CD4-positive, alpha-beta T cell (primary cell): ENCODE measurements at places on chromosomes 5 and 9. TPM values are rescaled to one million over a fixed set of nuclear protein-coding genes. Genes with fewer than 3 reads are reported as not detected.

The MSX2 gene
- total RNA-seq, result 0.30 TPM

The RFESD gene
- total RNA-seq, result 1.5 TPM

The IL5 gene
- not detected for total RNA-seq

The SLC2A6 gene
- 3.2 TPM for total RNA-seq

The MAP3K1 gene
- 62.5 TPM for total RNA-seq

The TRIP13 gene
- total RNA-seq, result 0.47 TPM

The NKD2 gene
- total RNA-seq, result 0.30 TPM

The GRXCR2 gene
- not detected for total RNA-seq

The FOXD4L5 gene
- not detected for total RNA-seq

The CRHBP gene
- total RNA-seq, result not detected

The PKN3 gene
- 0.95 TPM for total RNA-seq

The IL3 gene
- total RNA-seq, result not detected

The SLC36A2 gene
- not detected for total RNA-seq

The SLC6A3 gene
- total RNA-seq, result 0.08 TPM

The TRPM3 gene
- total RNA-seq, result not detected

The FOXD4L3 gene
- total RNA-seq, result not detected

The LRRC70 gene
- total RNA-seq, result 7.3 TPM

The FOXD4 gene
- 0.20 TPM for total RNA-seq

The MEGF10 gene
- total RNA-seq, result not detected

The PPP6C gene
- total RNA-seq, result 35.3 TPM

The SPINK13 gene
- not detected for total RNA-seq

The PCA3 gene
- total RNA-seq, result not detected

The CDX1 gene
- total RNA-seq, result not detected

The EIF4EBP3 gene
- 15.1 TPM for total RNA-seq

The AHRR gene
- 0.63 TPM for total RNA-seq
